ENCODE measurements at places on chromosomes 16 and 17.

DNA sequence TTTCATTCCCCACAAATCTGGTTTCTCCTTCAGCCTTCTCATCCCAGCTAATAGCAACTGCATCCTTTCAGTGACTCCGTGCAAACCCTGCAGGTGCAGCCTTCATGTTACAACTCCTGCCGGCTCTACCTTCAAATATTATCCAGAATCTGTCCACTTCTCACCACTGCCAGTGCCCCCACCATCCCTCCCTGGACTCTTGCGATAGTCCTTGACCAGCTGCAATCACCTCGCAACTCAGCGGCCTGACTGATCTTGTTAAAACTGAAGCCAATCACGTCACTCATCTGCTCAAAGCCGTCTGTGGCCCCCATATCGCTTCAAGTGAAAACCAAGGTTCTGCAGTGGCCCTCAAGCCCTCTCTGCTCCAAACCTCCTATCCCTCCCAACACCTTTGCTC is 42.8 kb upstream of the KIFC3 start:
- no peak for DNase-seq

GRCh38 chr16:7547736-7548135 is 215.1 kb downstream of the RBFOX1 start:
- no peak for DNase-seq

DNA sequence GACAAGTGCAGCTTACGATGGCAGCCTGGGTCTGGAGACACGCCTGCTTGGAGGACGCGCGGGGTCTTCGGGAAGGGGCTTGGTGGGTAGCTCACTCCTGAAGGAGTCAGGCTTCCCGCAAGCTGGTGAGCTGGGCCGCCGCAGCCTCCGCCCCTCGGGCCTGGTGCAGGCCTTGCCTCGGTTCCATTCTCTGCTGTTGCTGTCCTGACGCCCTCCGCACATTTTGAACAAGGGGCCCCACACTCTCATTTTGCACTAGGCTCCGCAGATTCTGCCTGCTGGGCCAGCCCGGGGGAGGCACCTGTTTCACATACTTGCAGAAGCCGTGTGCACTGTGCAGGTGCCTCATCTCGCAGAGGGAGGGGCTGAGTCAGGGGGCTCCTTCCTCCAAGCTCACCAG is 31.9 kb upstream of the CBX4 start:
- no peak for DNase-seq

DNA sequence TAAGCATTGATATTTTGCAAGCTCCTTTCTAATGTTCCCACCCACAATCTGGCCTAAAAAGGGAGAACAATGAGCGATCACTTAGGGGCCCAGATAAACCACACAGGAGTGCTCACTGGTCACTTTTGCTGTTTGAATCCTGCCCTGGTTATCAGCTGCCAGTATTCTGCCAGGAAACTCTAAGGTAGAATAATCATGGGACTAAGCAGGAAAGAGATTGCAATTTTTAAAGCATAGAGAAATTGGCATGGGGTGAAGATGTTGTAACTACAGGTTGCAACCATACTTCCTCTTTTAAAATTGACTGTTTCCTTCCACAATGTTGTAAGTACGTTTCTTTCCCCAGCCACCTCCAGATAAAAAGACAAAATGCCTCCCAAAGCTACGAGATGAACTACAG is 251.2 kb upstream of the CDH11 start:
- DNase-seq: peak; percentile 18

GRCh38 chr17:16987830-16988601 is 16.1 kb upstream of the TNFRSF13B start:
- peak; percentile 82 for DNase-seq

- no peak for DNase-seq
These were observed 12.6 kb upstream of the RPRML start for GRCh38 chr17:46991617-46992016.

DNA sequence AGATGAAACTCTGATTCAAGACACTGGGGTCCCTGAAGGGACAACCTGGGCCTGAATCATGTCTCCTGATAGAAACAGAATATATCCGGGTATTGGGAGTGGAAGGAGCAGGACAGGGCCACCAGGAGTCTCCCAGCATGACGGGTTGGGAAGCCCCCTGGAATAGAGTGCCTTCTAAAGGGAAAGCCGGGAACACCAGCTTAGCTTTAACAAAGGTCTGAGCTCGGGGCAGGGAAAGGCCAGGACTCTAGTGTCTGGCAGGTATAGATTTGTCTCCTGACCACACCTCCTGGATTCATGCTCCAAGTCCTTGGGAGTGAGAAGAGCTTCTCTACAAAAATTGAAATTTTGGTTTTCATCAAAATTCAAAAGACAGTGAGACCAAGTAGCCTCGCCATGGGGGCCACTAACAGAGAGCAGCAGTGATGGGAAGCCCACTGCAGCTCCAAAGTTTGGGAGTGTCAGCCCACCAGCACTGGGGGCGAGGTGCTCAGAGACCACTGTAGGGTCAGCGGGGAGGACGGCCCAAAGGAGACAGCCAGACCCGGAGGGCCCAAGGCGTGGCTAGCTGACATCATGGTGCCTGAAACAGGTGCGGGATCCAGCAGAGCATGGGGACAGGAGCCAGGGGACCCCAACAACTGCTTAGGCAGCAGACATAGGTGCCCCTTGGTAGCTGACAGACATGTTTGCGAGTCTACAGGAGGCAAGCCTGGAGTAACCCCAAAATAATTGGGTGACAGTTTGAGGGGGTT is 81.0 kb downstream of the C16orf78 start:
- DNase-seq: no peak

DNA sequence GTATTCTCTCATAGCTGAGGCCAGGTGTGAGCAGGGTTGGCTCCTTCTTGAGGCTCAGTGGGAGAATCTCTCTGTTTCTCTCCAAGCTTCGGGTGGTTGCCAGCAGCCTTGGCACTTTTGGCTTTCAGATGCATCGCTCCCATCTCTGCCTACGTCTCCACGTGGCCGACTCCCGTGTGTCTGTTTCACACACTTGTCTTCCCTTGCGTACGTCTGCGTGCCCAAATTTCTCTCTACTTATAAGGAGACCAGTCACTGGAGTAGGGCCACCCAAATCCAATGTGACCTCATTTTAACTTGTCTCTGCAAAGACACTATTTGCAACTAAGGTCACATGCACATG is 14.7 kb downstream of the OSBPL7 start:
- no peak for DNase-seq

- no peak for DNase-seq
These were observed 255.5 kb upstream of the RPL38 start for GRCh38 chr17:73947966-73948355.

- DNase-seq: no peak
These were observed 5.5 kb downstream of the KRT40 start for GRCh38 chr17:40978575-40979151.

GRCh38 chr16:366476-366875 is 3.9 kb downstream of the MRPL28 start:
- DNase-seq: no peak
